ENCODE measurements at places on chromosomes 1 and 21.

GRCh38 chr1:61191433-61191720, 109.0 kb downstream of the NFIA start:
- DNase-seq = no peak

DNA sequence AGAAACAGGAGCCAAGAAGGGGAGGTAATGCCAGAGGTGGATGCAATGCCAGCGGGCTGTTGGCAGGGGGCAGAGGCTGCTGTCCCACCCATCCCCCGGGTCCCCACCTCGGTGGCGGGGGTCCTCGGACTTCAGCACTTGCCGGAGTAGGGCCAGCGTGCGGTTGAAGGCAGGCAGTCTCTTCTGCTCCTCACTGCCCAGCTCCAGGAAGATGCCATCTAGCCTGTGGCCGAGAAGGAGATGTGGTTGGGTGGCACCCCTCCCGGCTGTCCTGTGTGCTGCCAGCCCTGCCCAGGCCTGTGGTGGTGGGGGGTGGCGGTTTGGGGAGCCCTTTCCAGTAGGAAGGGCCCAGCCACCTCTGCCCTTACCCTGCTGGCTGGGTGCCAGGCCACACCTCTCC, 13.5 kb downstream of the TTC22 start:
- DNase-seq = no peak

DNA sequence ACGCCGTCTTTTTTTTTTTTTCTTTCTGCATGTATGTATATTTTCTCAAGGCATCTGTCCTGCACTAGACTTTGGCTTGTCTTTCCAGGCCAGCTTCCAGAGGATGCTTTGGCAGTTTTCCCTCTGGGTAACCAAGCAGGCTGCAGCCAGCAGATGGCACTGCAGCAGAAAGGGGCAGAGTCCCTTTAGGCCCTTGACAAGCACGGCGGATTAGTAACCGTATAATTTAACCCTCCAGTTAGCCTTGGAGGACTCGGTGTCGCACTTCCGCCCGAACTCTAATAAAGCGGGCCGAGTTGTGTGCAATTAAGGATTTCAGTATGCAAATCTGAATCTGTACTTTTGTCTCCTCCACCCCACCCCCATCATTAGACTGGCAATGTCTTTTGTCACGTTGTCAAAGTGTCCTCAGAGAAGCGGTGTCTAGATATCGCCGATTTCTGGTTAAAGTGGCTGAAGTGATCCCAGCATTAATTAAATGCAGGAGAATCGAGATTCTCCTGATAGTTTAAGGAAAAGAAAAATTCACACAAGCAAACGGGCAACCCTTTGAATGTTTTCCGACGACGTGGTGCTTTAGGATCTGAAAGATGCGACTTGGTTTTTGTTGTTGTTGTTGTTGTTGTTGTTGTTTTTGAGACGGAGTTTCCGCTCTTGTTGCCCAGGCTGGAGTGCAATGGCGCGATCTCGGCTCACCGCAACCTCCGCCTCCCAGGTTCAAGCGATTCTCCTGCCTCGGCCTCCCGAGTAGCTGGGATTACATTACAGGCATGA, 1.1 kb upstream of the TMEM167B start:
- peak; percentile 78 for DNase-seq

DNA sequence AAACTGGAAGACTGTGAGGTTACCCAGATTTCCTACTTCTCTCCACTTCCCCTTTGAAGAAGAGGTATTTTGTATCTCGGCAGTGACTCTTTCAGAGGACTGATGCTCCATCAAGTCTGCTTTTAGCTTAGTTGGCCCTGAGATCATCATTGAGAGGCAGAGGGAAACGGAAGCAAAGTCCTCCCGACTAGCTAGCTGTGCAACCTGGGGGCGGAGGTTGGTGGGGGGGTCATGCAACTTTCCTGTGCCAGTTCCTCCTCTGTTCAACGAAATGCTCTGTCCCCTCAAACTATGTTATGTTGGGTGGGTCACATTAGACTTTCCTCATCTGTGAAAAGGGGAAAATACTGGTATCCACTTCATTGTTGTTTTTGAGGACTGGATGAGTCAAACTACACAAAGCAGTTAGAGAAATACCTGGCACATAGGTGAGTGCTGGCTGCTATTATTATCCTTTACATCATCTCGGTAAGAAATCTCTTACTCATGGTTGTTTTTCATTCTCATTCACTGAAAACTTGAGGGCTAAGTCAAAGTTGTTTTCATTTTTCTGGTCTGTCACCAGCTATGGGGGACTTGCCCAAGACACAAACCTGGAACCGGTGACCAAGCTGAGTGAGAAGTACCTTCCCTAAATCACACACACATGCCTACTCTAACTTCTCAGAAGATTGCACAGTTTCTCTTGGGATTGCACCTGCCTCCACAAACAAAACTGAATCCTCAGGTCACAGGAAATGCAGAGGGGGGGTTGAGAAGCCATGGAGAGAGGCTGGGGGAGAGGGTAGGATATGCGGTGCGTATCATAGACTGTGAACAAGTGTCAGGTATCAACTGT, 83.3 kb downstream of the ABCA4 start:
- no peak for DNase-seq

DNA sequence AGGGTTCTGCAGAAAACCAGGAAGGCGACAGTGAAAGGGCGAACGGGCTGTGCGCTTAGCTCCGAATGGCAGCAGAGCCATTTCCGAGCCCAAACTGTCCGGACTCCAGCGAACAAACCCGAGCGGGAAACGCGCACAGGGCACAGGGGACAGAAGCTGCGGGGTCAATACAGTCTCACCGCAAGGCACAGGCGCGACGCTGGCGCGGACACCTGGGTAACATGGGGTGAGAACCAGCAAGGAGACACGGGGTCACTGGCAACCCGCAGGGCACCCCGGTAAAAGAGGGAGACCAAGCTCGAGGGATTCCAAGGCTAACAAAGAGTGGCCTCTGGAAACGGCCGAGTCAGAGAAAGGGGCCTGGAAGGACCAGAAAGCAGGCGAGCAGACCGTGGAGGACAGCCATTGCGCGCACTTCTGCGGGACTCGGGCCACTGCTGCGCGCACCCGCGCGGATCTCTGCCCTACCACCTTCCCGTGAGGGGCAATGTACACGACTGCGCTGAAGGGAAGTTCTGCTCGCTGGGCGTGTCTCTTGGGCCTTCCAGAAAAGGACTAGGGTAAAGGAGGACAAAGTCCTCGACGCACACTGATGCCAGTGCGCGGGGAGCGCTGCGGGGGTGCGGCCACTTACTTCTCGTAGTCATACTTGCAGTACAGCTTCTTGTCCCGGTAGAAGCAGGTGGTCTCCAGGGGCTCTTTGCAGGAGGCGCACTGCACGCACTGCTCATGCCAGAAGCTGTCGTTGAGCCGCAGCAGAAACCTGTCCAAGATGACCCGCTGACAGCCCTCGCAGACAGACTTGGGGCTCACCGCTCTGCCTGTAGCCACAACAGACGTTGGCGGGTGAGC, 3.8 kb downstream of the LMX1A start:
- DNase-seq = no peak

- DNase-seq = peak; percentile 52
These were observed 139.8 kb downstream of the NCAM2 start for GRCh38 chr21:21137986-21138385.

DNA sequence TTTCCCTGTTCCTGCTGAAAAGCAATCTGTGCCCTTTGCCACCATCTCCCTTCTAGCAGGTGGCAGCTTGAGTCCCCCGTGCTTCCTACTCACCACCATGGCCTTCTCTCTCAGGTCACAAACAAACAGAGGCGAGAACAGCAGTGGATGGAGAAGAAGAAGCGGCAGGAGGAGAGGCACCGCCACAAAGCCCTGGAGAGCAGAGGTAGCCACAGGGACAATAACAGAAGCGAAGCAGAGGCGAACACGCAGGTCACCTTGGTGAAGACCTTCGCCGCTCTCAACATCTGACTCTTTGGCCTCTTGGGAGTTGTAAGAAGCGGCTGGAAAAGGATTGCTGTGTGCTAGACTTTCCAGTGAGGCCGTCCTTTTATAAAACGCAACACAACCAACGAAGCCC, 16.0 kb downstream of the PLA2G2E start:
- DNase-seq = no peak

DNA sequence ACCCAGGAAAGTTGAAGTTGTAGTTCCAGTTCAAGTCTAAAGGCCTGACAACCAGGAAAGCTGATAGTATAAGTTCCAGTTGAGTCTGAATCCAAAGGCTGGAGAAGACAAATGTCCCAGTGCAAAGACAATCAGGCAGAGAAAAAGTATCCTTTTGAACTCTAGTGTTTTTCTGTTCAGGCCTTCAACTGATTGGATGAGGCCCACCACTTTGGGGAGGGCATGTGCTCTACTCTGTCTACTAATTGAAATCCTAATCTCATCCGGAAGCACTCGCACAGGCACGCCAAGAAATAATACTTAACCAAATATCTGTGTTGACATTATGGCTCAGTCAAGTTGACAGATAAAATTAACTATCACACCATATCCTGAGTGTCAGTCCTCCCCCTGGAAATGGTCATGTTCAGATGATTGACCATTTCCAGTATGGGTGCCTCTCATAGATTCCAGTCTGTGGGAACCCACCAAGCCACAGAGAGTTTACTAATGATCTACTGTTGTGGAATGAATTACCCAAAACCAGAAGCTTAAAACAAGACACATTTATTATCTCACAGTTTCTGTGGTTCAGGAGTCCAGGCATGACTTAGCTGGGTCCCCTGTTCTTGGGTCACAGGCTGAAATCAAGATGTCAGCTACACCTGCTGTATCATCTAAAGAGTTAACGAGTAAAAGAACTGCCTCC, 296.3 kb upstream of the ZP4 start:
- DNase-seq = no peak

- peak; percentile 43 for DNase-seq
These were observed at the start of gene FMOD for GRCh38 chr1:203351037-203351625. Gene FMOD, minus strand, starts transcription at chr1:203351122. Its CDS starts 2,852 bp downstream, at chr1:203348270.

DNA sequence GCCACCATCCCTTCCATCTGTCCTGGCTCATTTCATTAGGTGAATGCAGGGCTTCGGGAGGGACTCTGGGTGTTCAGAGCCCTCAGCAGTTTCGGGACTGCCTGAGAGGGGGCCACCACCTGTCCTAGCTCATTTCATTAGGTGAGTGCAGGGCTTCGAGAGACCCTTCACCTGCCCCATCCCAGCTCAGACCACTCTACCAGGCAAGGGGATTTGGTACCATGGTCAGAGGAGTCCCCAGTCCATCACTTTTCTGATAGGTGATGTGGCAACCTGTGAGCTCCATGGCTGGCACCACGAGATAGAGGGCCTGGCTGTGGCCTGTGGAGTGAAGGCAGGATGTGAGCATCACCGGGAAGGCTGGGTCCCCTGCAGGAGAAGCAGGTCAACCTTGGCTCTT, 32.9 kb upstream of the KDM4A start:
- DNase-seq = no peak

- no peak for DNase-seq
These were observed 455.6 kb upstream of the ZP4 start for GRCh38 chr1:238346340-238346739.

DNA sequence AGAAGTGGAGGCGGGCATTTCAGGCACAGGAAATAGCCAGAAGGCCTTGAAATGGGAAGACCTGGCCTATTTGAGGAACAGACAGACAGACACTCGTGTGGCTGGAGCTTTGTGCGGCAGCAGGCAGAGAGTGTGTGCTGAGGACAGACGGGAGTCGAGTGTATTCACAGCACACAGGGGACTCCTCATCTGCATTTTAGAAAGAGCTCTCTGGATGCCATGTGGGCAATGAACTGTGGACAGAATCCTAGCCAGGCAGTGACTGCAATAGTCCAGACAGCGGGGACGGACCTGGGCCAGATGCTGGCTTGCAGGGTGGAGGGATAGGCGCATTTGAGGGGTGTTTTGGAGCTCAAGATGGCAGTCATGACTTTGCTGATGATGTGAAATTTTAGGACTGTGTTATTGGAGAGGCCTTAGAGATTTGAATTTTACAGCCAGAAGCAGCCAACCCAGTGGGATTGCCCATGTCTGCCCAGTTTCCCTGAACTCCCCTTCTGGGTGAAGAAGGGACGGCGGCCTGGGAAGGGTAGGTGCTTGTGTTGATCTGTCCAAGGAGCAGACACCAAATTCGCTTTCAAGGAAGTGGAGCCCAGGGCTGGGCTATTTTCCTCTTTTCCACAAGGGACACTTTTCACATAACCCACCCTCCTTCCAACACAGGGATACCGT, 43.7 kb downstream of the CHAF1B start:
- DNase-seq = no peak

DNA sequence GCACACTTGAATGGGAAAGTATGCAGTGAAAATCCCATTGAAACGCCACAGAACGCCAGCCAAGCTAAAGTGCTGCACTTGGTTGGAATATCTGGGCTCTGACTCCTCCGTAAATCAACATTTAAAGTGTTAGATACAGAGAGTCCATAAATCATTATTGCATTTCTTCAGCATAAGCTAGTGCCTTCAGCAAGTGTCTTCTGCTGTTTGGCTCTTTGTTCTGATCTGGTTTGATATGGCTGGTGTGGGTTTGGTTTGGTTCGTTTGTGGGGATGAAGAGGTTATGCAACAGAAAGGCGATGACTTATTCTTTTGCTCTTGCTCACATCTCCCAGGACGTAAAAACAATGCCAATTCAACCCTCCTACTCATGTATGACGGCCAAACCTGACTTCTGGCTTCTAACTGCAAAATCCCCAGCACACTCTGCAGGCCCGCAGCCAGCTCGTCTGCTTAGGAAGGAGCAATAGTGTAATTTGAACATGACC, 121.8 kb upstream of the ERG start:
- DNase-seq = no peak

- no peak for DNase-seq
These were observed 452 bp downstream of the LEFTY2 start for GRCh38 chr1:225940385-225941151.

GRCh38 chr1:28917757-28918118, 3.4 kb downstream of the EPB41 start:
- no peak for DNase-seq

- no peak for DNase-seq
These were observed 57.7 kb upstream of the LRP8 start for GRCh38 chr1:53385276-53386225.

GRCh38 chr1:12170263-12170671, 3.5 kb downstream of the TNFRSF1B start:
- no peak for DNase-seq

- peak; percentile 70 for DNase-seq
These were observed 24.6 kb downstream of the IER5 start for GRCh38 chr1:181113059-181113641.

GRCh38 chr1:75787524-75787923, 1.5 kb downstream of the RABGGTB start:
- no peak for DNase-seq

- peak; percentile 4 for DNase-seq
These were observed 60.9 kb downstream of the IL23R start for GRCh38 chr1:67227196-67227595.

GRCh38 chr1:110307239-110307974, 31.8 kb upstream of the RBM15 start:
- no peak for DNase-seq

GRCh38 chr1:191582169-191582568, 576.1 kb upstream of the RGS18 start:
- DNase-seq = no peak

GRCh38 chr1:94993931-94994645, 67.2 kb upstream of the CNN3 start:
- DNase-seq = no peak

DNA sequence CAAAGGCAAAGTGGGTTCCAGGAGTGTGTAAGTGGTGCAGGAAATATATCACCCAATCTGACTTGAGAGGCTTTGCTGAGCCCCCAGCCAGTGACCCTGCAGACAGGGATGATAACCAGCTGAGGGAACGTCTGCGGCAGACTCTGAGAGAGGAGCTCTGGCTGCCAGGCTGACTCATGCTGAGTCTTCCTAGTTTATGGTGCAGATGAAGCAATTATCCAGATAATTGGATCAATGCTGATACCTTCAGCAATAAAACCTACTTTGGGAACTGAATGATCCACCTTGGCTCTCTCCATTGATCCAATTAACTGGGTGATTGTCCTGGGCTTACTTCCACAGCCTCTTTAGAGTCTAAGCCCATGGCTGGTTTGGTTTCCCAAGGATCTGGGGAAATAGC, 7.3 kb downstream of the C8B start:
- peak; percentile 33 for DNase-seq

- DNase-seq = peak; percentile 53
These were observed 772 bp downstream of the UCK2 start for GRCh38 chr1:165828103-165828668.

Data from fibroblast of skin of back (primary cell).